Smooth muscle cell of trachea (primary cell): ENCODE measurements at places on chromosomes 3 and 15. TPM values are rescaled to one million over a fixed set of nuclear protein-coding genes. Genes with fewer than 3 reads are reported as not detected.

The SEMA3G gene
- under 0.01 and 0.15 TPM in 2 replicates for total RNA-seq

The VILL gene
- total RNA-seq, result 8.0 and 8.3 TPM in 2 replicates

The MESP2 gene
- 0.58 and 1.3 TPM in 2 replicates for total RNA-seq

The RPL22L1 gene
- total RNA-seq, result 73.3 and 335 TPM in 2 replicates

The ZCWPW2 gene
- 0.66 and 1.3 TPM in 2 replicates for total RNA-seq

The THAP10 gene
- total RNA-seq, result 2.5 and 3.3 TPM in 2 replicates

The GOLGA8R gene
- total RNA-seq, result 3.6 and 3.9 TPM in 2 replicates

The CASR gene
- total RNA-seq, result not detected in 2 replicates

The ESYT3 gene
- total RNA-seq, result 0.17 TPM in 1 of 2 replicates, not detected in the other

The ZNF717 gene
- 16.0 and 20.0 TPM in 2 replicates for total RNA-seq

The TP63 gene
- total RNA-seq, result under 0.01 and 0.15 TPM in 2 replicates

The SEMA3B gene
- 26.0 and 88.5 TPM in 2 replicates for total RNA-seq
